ENCODE measurements at places on chromosomes 4 and X. TPM values are rescaled to one million over a fixed set of nuclear protein-coding genes. Genes with fewer than 3 reads are reported as not detected.

DNA sequence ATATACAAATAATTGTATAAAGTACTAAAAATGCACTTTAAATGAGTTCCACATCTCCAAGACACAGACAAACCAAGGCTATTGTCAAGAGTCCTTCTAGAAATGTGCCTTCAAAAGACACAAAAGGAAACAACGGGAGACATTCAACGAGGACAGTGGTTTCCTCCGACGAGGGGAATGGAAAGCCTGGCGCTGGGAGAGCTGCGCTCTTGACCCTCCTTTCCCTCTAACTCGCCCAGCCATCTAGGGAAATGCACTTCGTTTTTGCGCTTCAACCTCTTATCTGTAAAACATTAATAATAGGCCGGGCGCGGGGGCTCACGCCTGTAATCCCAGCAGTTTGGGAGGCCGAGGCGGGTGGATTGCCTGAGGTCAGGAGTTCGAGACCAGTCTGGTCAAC lies 37.0 kb downstream of the ZFP42 start:
- DNase-seq = no peak

GRCh38 chr4:182746876-182747275 lies 170.3 kb downstream of the DCTD start:
- no peak for DNase-seq

DNA sequence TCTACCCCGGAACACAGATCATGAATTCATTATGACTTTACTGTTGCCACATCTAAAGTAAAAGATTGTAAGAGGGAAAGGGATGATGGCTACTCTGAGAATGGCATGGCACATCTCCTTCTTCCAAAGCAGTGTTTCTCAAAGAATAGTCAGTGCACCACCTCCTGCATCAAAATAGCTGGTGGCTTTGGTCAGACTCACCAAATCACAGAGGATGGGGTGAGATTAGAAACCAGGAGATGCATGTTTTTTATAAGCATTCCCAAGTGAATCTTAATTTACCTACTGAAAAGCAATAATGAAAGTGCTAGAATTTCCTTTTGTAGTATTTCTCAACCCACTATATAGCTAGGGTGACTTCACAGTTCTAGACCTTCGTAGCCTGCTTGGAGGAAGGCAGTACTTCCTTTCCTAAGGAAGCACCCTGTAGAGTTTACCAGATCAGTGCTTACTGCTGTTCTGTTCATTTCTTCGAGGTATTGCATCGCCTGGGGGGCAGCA lies 340.8 kb upstream of the KLF3 start:
- no peak for DNase-seq

- DNase-seq = peak; percentile 77
These were observed 20.4 kb downstream of the DOK7 start for GRCh38 chr4:3483471-3483921.

- DNase-seq = no peak
These were observed 217.1 kb upstream of the ARHGAP24 start for GRCh38 chr4:85257817-85258370.

GRCh38 chr4:52822583-52822971 lies 39.5 kb upstream of the RASL11B start:
- no peak for DNase-seq

GRCh38 chr4:162241857-162242256 lies 78.1 kb upstream of the FSTL5 start:
- no peak for DNase-seq

DNA sequence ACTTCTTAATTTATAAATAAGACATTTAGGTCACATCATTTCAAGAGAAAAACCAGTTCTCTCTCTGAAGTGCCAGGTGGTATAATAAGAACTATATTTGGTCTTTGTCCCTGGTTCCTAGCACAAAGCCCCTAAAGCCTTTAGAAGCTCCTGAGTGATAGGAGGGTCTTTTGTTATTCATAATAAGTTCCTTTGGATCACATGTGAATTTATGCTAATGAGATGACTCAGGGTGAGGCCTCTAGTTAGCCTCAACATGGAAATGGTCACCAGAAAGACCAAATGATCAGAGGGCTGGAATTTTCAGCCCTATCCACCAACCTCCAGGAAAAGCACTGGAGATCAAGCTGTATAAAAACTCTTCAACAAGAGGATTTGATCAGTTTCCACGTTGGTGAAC lies 68.1 kb upstream of the BLTP1 start:
- DNase-seq = no peak

DNA sequence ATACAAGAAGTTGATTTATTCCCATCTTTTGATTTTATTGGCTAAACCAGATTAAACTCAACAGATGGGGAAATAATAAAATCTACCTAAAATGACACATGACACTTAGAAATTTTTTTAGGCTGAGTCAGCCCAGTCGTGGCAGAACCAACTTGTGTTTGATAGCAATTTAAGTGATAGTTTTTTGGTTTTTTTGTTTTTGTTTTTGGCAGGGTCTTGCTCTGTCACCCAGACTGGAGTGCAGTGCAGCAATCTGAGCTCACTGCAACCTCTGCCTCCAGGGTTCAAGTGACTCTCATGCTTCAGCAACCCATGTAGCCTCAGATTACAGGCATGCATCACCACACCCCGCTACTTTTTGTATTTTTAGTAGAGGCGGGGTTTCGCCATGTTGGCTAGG lies 370.3 kb upstream of the NOCT start:
- no peak for DNase-seq

GRCh38 chr4:26663888-26664287 lies 80.0 kb downstream of the TBC1D19 start:
- no peak for DNase-seq

GRCh38 chr4:38925492-38926413 lies 58.1 kb downstream of the FAM114A1 start:
- DNase-seq = no peak

GRCh38 chr4:42345962-42346544 lies 51.2 kb upstream of the SHISA3 start:
- DNase-seq = no peak

- DNase-seq = no peak
These were observed 277.1 kb downstream of the ADGRA3 start for GRCh38 chr4:22238742-22239141.

DNA sequence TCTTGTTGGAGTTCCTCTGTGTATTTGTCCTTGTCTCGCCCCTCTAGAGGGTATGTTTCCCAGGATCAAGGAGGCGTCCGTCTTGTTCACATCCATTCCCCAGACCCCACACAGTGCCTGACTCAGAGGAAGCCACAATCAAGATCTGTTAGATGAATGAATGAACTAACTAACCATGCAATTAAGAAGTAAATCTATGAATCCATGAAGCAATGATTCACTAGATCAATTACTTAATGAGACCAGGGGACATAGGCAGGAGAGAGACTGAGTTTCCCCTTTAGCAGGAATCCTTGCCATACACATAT lies 11.9 kb downstream of the BLOC1S4 start:
- DNase-seq = no peak

- DNase-seq = no peak
These were observed 17.0 kb downstream of the PRKG2 start for GRCh38 chr4:81197864-81198524.

DNA sequence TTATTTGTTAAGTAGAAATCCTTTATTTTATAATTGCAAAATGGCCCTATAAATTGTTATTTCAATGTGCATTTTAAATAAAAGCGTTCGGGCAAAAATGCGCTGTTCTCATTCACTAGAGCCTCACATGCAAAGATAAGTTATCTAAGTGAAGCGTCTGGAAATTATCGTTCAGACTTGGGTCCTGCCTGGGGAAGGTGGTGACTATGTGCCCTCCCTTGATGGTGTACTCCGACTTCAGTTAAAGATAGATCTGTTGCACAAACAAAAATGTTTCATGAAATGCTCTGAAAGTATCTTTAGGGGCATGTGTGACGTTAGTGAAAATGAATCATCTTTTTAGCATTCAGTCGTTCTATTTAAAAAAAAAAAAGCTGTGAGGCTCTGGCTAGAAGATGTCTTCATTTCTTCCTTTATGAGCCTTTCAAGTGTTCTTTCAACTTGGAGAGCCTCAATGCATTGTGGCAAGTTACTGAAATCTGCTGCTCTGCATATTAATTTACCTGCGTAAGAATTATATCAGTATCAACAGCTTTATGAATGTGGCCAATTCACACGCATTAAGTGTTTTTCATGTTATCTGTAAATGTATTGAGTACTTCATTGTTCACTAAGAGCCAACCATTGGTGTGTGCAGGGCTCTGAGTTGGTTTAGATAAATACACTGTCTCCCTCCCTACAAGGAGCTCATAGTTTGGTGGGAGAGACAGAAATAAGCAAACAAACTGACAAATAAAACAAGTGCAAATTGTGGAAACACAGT lies 83.0 kb downstream of the AFF1 start:
- DNase-seq = no peak

- DNase-seq = no peak
These were observed 13.6 kb downstream of the EREG start for GRCh38 chr4:74378573-74378972.

DNA sequence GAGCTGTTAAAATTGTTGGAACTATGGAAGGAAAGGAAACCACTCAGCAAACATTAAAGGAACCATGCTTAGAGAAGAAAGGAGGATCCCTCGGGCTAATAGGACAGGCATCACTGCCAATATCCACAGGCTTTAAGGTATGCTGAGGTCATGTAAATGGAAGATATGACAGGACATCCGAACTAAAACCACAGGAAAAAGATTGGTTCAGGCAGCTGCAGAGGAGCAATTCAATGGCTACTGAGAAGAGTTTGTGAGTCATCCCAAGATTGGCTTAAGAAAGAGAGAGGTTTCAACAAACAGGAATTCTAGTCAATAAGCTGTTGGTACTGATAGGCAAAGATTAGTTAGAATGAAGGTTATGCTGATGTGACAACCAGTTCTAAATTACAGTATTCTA lies 106.4 kb upstream of the FAM241A start:
- DNase-seq = no peak

DNA sequence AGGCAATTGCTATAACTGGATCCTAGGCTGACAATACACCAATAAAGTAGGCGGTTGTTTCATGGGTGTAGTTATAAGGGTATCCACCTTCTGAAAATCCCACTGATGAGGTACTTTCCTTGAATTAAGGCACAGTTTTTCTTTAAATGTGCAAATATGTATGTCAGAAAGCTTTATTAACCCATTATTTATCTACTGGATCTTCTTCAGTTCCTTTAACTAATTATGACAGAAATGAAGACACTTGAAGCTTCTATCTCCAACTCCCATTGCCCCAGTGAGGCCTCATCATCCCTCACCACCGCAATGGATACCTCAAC lies 159.6 kb upstream of the KLF3 start:
- no peak for DNase-seq

GRCh38 chr4:24912252-24913118 lies at the start of gene CCDC149:
TSS of gene CCDC149 (minus strand) at chr4:24913042. CDS start at chr4:24912864, 178 bp downstream.
- DNase-seq = peak; percentile 4

DNA sequence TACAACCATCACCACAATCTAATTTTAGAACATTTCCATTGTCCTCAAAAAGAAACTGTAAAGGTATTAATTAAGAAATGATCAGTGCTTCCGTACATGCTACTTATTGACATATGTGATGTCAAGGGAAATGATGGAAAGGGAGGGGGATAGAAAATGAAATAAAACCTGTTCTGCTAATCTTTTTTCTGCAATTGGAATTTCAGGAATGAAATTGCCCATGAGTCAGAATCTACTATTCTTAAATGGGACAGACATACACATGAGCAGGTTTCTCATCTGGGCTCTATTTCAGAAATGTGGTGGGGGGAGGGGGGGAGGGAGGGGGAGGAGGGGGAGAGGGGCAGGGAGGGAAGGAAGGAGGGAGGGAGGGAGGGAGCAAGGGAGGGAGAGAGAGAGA lies 91.0 kb downstream of the SHROOM4 start:
- no peak for DNase-seq

DNA sequence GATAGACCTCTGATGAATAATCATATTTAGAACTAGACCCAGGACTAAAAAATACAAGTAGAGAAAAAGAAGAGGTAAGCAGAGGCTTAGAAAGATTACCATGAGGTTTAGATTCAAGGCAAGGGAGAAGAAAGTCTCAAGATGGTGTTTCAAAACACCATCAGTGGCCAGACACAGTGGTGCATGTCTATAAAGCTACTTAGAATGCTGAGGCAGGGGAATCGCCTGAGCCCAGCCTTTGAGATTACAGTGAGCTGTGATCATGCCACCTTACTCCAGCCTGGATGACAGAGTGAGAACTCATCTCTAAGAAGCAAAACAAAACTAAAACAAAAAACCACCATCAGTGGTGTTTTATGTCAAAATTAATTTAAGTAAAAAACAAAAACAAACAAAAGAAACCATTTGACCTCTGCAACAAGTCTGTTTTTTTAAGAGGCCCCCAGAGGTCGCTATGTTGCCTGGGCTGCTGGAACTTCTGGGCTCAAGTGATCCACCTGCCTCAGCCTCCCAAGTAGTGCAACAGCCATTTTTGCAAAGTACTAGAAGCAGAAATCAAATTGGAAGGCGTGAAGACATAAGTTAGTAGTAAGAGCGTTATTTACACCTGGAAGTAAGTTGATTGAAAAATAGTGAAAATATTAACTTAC lies 784.3 kb downstream of the ADGRL3 start:
- DNase-seq = no peak

DNA sequence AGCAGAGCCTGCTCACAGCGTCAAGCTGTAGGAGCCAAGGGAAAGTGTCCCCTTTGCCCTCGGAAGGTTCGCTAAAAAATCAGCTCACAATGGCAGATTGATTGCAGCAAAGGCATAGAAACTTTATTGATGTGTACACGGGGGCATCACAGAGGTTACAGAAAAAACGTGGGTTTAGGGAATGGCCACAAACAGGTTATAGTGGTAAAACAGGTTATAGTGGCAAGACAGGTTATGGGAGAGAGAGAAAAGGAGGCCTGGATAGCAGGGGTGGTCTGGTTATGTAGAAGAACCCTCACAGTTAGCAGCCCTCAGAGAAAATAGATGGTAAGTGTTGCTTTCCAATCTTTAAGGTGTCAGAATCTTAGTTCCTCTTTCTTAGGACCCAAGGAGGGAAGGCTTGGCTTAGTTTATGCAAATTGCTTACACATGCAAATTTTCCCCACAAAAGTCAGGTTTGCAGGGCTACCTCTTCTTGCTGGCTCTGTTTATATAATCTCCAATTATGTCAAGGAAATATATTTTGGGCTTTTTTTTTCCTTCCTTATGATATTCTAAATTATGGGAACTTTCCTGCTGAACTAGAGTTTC lies 113.7 kb downstream of the BMP15 start:
- no peak for DNase-seq

DNA sequence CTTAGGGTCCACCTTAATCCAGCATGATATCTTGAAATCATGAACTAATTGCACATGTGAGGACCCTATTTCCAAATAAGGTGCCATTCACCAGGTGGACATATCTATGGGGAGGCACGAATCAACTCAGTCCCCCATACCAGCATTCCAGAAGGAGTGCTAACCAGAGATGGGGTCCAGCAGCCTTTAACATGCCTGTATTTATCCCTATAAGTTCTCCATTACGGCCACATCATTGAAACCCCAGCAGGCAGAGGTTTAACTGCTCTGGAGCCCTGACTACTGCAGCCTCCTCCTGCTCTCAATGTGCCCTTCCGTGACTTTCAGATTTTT lies 3.2 kb upstream of the ASMTL start:
- no peak for DNase-seq

Gene STK32B
- total RNA-seq = 7.0 TPM

Gene SGMS2
- total RNA-seq = 119 TPM

Gene SLC25A43
- 24.4 TPM for total RNA-seq

Gene FAM241A
- total RNA-seq = 7.5 TPM

Gene GUCY1B1
- 32.7 TPM for total RNA-seq

Gene PNMA6F
- total RNA-seq = not detected

Gene UGT2B11
- total RNA-seq = not detected

Gene PABPC1L2A
- not detected for total RNA-seq

Gene TSPAN5
- 7.7 TPM for total RNA-seq

Gene SMPX
- total RNA-seq = 10.4 TPM

Gene PLAC8
- total RNA-seq = not detected

Gene ZNF157
- not detected for total RNA-seq

Gene ZNF41
- 9.1 TPM for total RNA-seq

Gene HSPA4L
- 15.9 TPM for total RNA-seq
